CD4-positive, alpha-beta memory T cell (primary cell): ENCODE measurements at places on chromosomes 4 and X. TPM values are rescaled to one million over a fixed set of nuclear protein-coding genes. Genes with fewer than 3 reads are reported as not detected.

The NXF2B gene
- total RNA-seq = not detected

The AR gene
- 0.15 TPM for total RNA-seq

The RTL3 gene
- not detected for total RNA-seq

The TRIM75 gene
- not detected for total RNA-seq

The TMPRSS11D gene
- not detected for total RNA-seq

The CCDC110 gene
- total RNA-seq = 0.90 TPM

- no peaks in the 10 kb centered on the region for H3K4me1 ChIP-seq
- H3K4me3 ChIP-seq = no peak overlapping the region
- no peaks in the 10 kb centered on the region for H3K36me3 ChIP-seq
- DNase-seq = no peak
These were observed 204.9 kb downstream of the EVC2 start for GRCh38 chr4:5503336-5503936.

DNA sequence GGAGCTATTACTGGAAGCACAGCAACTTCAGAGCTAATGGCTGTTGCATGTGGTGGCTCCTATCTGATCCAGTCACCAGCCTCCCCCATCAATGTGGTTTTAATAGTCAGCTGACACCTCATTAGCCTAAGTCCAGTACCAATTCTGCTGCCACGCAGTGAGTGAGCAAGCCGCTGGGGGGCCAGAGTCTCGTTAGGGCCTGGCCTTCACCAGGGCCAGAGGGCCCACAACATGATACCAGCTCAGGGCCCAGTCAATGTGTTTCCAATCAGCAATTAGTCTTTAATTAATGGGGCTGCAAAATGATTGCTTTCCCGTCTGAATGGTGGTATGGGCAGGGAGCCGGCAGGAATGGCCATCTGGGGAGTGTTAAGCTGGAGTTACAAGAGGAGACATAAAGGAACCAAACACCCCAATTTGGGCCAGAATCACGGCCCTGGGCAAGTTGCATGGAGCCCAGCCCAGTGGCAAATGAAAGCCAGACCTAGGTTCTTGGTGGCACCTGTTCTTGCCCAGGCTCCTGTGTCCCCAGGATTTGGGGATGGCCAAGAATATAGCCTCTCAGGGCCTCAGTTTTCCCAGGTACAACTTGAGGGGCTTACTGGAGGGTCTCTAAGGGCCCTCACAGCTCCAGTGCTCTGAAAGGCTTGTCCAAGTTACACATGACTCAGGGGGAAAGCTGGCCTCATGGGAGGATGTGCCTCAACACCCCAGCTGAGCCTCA lies 119.2 kb downstream of the EFNB1 start:
- H3K4me3 ChIP-seq = no peak overlapping the region
- DNase-seq = no peak

GRCh38 chr4:39715788-39716187 lies 17.9 kb downstream of the UBE2K start:
- no peaks in the 10 kb centered on the region for H3K36me3 ChIP-seq
- no peak overlapping the region for H3K27ac ChIP-seq
- H3K4me3 ChIP-seq = no peak overlapping the region
- no peak for DNase-seq
- H3K4me1 ChIP-seq = peaks cover 35% of the 10 kb centered on the region
- H3K27me3 ChIP-seq = no peaks in the 10 kb centered on the region

- no peaks in the 10 kb centered on the region for H3K36me3 ChIP-seq
- H3K4me3 ChIP-seq = no peak overlapping the region
- H3K27me3 ChIP-seq = no peaks in the 10 kb centered on the region
- no peak overlapping the region for H3K27ac ChIP-seq
- H3K4me1 ChIP-seq = no peaks in the 10 kb centered on the region
These were observed 30.8 kb upstream of the PLA2G12A start for GRCh38 chr4:109760682-109761081.

- no peak overlapping the region for H3K4me3 ChIP-seq
- H3K36me3 ChIP-seq = no peaks in the 10 kb centered on the region
- H3K27me3 ChIP-seq = no peaks in the 10 kb centered on the region
- DNase-seq = no peak
- no peaks in the 10 kb centered on the region for H3K4me1 ChIP-seq
- H3K27ac ChIP-seq = no peak overlapping the region
These were observed 336.3 kb upstream of the BMP3 start for GRCh38 chr4:80694171-80694570.

- H3K4me3 ChIP-seq = no peak overlapping the region
- H3K36me3 ChIP-seq = no peaks in the 10 kb centered on the region
- H3K27me3 ChIP-seq = no peaks in the 10 kb centered on the region
- H3K27ac ChIP-seq = no peak overlapping the region
These were observed 822.1 kb upstream of the GALNTL6 start for GRCh38 chr4:170990989-170991589.

DNA sequence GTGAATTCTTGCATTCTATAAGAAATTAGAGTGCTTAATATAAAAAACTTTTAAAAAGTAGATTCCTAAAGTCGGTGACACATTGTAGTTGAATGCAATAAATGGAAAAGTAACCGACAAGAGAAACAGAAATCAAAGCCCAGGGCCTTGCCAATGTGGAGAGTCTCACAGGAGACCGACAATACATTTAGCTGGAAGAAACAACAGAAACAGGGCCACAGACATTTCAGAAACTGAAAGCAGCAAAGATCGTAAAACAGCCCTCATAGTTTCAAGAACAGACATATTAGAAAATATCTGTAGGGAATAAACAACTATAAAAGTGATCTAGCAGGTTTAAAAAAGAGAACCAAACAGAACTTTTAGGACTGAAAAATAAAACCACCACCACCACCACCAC lies 49.5 kb downstream of the STAP1 start:
- H3K4me1 ChIP-seq = no peaks in the 10 kb centered on the region
- no peaks in the 10 kb centered on the region for H3K36me3 ChIP-seq
- DNase-seq = no peak

- no peaks in the 10 kb centered on the region for H3K4me1 ChIP-seq
- H3K27ac ChIP-seq = no peak overlapping the region
- no peaks in the 10 kb centered on the region for H3K36me3 ChIP-seq
- DNase-seq = no peak
These were observed 274.7 kb downstream of the GLUD2 start for GRCh38 chrX:121322159-121322558.

- H3K36me3 ChIP-seq = no peaks in the 10 kb centered on the region
- H3K4me3 ChIP-seq = no peak overlapping the region
- H3K4me1 ChIP-seq = no peaks in the 10 kb centered on the region
- no peak for DNase-seq
These were observed 133.6 kb upstream of the VAMP7 start for GRCh38 chrX:155747520-155747919.

DNA sequence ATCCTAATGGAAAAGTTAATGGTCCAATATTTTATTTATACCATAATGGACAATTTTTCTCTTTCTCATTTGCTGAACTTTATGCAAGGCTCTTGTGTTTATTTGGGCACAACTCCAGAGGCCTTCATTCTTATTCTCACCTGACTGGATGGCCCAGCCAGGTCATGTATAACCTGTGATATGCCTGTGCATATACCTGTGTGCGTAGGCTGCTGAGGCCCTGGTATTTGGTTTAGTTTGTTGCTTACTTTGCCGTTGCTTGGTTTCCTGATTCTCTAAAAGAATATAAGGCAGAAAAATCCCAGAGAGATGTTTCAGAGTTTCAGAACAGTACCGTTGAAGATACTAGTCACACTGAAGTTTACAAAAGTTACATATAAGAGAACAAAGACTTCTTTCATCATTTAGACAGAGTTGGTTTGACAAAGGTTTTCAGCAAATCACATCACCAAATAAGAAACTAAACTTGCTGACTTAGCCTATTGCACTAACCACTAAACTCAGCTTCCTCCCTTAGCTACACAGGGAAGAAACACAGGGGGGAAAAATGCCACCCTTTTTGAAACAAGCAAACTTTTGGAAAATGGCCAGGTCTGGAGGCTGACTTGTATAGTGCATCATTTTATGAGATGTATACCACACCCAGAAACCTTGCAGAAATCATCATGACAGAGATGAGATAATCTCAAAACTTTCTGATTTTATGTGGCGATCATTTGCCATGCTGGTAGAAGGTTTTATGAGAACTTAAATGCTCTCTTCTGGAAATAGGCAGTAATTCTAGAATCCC lies 248.5 kb downstream of the GRIA3 start:
- H3K36me3 ChIP-seq = no peaks in the 10 kb centered on the region
- H3K27me3 ChIP-seq = no peaks in the 10 kb centered on the region
- H3K4me3 ChIP-seq = no peak overlapping the region
- no peak overlapping the region for H3K27ac ChIP-seq
